Activated CD4-positive, alpha-beta T cell treated with anti-CD3 and anti-CD28 coated beads, Interleukin-2, amount 50 U/mL, for 16 hours (primary cell): ENCODE measurements at places on chromosomes 12 and 14.
A peak's percentile ranks its signal among the peaks of the same experiment; 100 is the strongest.

DNA sequence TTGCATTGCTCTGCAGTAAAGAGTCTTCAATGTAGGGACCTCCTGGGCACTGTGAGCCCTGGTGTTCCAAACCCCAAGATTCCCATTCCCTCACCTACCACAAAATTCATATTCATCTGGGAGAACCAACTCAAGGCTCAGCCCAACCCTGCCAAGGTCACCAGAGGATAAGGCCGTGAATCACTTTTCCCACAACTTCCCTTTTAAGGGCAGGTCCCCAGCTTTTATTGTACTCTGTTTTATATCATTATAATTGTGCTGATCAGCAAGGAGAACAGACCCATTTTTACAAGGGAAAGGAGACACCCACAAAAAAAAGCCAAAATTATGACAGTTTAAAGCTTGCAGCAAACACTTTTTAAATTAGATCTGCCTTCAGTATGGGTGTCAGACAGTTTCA is 363.0 kb upstream of the FKBP4 start:
- DNase-seq: no peak

GRCh38 chr12:19234981-19235871 is 105.7 kb downstream of the PLEKHA5 start:
- DNase-seq: no peak

DNA sequence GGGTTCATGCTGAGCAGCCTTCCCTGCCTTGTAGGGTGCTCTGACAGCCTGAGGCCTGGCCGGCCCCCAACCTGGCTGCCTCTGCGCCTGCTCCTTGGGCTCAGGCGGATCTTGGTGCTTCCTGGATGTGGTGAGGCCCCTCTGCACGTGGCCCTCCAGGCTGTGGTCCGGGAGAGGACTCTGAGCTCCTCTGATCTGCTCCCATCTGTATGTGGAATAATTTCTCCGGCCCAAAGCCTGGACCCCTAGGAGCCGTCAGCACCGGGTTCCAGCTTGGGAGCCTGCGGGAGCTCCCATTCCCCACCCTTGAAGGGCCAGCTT is 21.3 kb upstream of the EIF2B2 start:
- no peak for DNase-seq

GRCh38 chr12:109053382-109054123 is 1.2 kb downstream of the USP30 start:
- peak; percentile 64 for DNase-seq

DNA sequence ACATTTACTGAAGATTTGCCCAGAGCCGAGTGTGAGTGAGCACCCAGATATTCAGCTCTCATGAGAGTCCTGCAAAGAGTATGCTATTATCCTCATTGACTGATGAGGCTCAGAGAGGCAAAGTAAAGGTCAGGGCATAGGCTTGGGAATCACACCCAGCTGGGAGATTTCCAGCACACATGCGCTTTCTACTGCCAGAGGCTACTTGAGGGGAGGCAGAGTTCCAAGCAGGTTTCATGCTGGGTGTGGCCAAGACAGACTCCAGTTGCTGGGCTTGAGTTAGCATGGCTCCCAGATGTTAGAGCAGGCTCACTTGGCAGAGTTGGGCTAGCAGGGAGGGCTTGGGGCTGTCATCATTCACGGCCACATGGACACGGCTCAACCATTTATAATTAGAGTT is 14.4 kb upstream of the FAM181A start:
- DNase-seq: no peak

DNA sequence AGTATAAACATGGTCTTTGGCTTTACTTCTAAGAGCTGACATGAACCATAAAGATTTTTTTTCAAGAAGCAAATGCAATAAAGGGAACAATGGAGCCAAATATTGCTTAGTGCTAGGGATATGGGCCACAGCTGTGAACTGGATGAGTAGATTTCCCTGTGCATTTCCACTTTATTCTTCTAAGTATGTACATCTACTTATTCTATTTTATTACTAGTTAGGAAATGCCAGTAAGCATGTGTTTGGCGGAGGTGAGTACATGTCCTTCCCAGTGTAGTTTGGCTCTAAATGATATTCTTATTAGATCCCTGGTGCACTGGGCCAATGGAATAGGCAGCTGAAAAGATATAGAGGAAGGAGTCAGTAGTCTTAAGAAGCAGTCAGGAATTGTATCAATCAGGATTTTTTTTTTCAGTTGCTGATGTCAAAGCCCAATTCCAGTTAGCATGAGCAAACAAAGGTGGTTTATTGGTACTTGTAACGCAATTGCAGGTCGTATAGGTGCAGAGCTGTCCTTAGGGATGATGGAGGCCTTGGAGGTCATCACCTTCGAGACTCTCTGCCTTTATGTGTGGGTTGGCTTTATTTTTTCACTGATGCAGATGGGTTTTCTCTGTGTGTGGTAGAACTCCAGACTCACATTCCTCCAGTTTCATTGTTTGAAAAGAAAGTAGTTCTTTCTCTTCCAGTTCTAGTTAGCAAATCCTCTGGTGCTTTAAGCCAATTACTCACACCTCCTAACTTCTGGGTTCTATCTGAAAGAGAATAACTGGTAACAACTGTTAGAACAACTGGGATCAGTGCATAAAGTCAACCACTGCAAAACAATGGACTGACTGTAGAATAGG is 139.0 kb upstream of the LRIG3 start:
- DNase-seq: no peak

- no peak for DNase-seq
These were observed 5.9 kb downstream of the RNASE8 start for GRCh38 chr14:21063479-21063878.

DNA sequence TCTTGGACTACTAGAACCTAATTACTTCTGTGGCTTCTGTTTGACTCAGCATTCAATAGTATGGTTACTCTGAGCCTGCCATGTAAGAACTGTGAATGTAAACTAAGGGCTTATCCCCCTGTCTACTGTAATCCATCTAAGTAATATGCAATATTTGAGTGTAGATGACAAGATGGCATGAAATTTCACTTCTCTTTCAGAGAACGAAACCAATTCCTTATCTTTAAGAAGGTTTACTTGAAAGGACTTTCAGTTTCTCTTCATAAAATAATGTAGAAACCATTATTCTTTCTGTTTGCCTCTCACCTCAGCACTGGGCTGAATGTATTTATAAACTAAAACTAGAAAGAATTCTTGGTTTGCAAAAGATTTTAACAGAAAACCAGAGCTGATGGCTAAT is 60.4 kb upstream of the ARID2 start:
- peak; percentile 78 for DNase-seq

- no peak for DNase-seq
These were observed 377.6 kb downstream of the TMEM121 start for GRCh38 chr14:105903971-105904370.

GRCh38 chr12:57008178-57008577 is 1.8 kb upstream of the ZBTB39 start:
- peak; percentile 69 for DNase-seq

DNA sequence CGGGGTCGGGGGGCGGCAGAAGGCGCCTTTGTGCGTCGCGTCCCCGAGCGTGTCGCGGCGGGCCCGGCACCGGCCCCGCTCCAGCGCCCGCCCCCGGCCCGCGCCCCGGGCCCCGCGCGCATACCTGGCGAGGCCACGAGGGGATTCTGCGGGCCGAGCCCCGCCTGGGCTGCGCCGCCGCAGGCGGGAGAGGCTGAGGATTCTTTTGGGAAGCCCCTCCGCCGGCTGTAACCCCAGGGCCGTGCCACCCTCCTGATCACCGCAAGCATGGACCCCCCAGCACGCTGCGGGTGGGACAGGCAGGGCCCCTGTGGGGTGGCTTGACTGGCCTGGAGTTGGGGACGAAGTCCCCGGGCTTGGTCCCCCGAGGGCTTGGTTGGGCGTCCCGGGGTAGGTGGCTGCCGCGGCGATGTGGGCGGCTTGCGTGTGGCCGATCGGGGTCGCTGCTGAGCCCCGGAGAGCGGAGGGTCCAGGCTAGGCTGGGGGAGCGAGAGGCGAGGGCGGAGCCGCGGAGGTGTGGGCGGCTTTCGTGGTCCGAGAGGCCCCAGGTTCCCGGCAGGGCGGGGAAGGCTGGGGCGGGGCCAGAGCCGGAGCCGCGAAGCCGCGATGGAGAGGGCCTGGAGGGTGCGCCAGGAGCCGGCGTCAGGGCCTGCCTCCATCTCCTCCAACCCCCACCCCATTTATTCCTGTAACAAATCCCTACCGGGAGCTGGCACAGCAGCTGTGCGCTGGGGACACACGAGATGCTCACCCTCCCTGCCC is 28.4 kb upstream of the GPR132 start:
- peak; percentile 75 for DNase-seq

DNA sequence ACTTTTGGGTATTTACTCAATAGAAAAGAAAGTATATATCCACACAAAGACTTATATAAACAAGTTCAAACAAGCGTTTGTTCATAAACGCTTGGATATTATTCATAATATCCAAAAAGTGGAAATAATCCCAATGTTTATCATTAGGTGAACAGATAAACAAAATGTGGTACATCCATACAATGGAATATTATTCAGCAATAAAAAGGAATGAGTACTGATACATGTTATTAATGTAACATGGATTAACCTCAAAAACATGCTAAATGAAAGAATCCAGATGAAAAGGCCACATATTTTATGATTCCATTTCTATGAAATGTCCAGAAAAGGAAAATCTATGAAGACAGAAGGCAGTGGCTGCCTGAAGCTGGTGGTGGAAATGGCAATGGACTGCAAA is 16.8 kb upstream of the MYH7 start:
- no peak for DNase-seq

DNA sequence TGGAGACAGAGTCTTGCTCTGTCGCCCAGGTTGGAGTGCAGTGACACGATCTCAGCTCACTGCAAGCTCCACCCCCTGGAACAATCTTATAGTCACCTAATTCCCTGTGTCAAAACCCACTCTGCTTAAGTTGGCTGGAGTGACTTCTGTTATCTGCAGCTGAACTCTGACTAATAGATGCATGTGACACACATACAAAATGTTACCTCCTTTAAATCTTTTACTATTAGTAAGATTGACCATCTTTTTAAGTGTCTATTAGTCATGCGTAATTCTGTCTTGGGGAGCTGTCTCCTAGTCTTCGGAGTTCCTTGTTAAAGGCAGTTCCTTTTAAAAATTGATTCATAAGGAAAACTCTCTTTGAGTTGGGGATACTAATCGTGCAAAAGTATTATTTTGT is 7.4 kb downstream of the IFI27L1 start:
- no peak for DNase-seq

GRCh38 chr14:63875311-63875710 is 22.5 kb downstream of the SYNE2 start:
- no peak for DNase-seq

DNA sequence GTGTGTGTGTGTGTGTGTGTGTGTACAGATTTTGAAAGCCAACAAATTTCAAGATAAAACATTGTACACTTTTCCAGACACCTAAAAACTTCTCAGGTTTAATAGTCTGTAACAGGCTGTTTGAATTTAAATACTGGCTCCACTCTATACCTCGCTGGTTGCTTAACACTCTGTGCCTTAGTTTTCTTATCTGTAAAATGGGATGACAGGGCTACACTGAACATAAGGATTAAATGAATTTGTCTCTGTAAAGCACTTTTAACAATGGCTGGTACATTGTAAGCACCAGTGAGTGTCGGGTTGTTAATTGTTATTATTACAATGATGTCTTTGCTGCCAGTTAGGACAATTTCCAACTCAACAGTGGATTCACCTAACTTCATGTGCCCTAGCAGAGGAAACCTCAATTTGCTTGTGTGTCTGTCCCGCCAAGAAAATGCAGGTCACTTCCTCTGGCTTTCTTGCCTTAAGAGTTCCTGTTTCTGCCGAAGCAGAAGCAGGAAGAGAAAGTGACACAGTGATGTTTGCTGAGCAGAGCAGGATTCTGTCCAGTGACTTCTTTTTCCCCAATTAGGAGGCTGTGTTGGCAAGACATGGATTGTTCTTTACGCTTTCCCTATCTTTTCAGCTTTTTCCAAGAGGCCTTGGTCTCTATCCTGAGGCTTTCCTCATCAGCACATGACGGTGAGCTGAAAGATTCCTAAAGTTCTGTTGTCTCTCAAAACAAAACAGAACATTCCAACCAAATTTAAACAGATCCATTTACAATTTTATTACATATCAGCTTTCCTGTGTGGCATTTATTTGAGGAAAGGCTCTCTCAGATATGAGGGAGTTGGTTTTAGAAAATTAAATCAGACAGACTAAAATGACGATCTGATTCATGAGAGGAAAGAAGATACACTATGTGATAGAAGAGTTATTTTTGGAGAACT is 154.1 kb upstream of the ATP2B1 start:
- peak; percentile 72 for DNase-seq

- no peak for DNase-seq
These were observed 320.0 kb downstream of the RAD51B start for GRCh38 chr14:68139431-68140075.

DNA sequence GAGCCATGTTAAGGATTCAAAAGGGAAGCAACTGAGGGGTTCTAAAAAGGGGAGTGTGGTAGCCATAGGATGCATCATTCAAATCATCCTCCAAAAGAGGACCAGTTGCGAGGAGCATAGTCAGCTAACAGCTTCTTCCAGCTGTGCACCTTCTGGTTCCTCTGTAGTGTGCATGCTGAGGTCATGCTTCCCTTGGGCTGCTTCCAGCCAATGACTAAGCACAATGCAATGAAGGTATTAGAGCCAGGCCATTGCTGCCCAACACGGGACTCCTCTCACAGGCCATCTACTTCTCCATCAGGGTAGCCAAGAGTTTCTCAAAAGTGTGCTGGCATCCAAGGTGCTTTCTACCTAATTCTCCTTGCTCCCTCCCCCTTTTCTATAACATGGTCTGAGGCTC is 69.2 kb upstream of the ARID2 start:
- DNase-seq: no peak

GRCh38 chr12:76586764-76587395 is 27.3 kb upstream of the OSBPL8 start:
- peak; percentile 46 for DNase-seq

DNA sequence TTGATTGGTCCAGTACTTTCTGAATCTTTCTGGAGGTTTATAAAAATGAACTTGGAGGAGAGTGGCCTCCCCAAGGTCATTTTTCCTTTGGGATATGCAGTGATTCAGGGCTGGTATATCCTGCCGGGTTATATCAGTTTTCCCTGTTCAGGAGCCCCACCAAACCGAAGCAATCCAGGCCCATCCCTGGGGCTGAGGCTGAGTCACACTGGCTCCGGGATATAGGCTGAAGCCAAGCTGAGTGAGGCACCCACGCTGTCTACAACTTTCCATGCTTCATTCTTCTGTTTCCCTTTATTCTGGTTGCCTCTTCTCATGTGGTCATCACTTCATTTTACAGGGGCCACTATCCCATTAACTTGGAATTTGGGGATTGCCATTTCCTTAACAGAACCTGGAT is 3.4 kb downstream of the SSPN start:
- DNase-seq: no peak

DNA sequence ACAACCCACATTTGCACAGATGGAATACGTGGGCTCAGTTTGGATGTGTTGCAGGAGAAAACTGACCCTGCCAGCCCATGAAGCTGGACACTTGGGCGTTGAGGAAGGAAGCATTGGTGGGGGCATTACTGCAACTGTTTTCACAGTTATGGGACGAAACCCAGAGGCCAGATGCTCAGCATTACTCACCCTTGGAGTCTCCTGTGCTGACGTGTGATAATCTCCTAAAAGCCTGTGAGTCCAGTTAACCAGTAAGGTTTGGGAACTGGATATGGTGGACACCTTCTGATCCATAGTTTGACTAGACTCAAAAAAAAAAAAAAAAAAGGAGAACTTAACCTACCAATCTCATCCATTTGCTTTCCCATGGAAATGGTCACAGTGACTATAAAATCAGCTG is 52.8 kb upstream of the EGLN3 start:
- DNase-seq: no peak

- DNase-seq: peak; percentile 51
These were observed 9.3 kb downstream of the CCDC196 start for GRCh38 chr14:66495218-66496098.
